ENCODE measurements at places on chromosomes 5 and 9.

GRCh38 chr5:36755920-36756488 lies 120.6 kb upstream of the NIPBL start:
- no peak for DNase-seq

- no peak for DNase-seq
Observed at GRCh38 chr5:135013445-135013844, 20.6 kb downstream of the PITX1 start.

GRCh38 chr9:36738318-36738976 lies 165.8 kb downstream of the MELK start:
- DNase-seq = no peak

DNA sequence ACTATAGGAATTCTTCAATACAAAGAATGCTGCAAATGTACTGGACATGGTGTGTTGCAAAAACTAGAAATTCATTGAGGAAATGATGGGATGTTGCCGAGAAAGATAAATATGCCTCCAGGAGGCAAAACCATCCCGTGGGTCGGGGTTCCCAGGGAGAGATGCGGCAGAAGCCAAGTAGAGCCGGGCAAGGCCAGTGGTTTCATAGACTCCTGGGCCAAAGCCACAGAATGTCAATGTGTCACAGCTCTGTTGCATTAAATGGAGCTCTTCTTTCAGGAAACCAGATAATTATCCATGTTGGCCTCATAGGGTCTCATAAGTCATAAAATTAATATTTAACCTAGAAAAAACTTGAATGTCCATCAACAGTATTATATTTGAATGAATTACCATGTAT lies 419.5 kb upstream of the CDH10 start:
- DNase-seq = no peak

- no peak for DNase-seq
Observed at GRCh38 chr5:125197321-125197720, 450.9 kb upstream of the ZNF608 start.

DNA sequence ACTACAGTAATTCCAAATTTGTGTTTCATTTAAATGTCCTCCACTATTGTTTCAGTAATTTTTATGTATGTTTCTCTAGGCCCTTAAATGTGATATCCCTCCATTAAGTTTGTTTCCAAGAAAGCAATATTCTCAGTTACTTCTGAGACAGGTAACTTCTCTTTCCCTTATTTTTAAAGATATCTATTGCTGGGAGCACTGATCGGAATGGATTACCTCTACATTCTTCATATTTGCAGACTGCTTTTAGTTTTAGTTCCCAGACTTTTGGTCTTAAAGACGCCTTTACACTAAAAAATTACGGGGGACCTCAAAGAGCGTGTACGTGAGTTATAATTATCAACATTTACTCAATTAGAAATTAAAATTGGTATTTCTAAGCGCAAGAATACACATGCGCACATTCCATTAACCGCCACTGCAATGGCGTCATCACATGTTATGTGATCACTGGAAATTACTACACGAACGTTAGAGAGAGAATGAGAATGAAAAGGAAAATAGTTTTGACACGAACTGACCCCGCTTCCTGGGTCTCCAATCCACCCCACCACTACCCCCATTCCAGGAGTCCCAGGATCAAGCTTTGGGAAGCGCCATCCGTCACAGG lies 519 bp upstream of the RAD50 start:
- no peak for DNase-seq

- DNase-seq = no peak
Observed at GRCh38 chr9:114524247-114524681, 19.0 kb upstream of the WHRN start.

- DNase-seq = peak; percentile 59
Observed at GRCh38 chr9:136482046-136482792, 621 bp downstream of the SEC16A start.

- DNase-seq = no peak
Observed at GRCh38 chr9:121989010-121989409, 104.1 kb downstream of the TTLL11 start.

DNA sequence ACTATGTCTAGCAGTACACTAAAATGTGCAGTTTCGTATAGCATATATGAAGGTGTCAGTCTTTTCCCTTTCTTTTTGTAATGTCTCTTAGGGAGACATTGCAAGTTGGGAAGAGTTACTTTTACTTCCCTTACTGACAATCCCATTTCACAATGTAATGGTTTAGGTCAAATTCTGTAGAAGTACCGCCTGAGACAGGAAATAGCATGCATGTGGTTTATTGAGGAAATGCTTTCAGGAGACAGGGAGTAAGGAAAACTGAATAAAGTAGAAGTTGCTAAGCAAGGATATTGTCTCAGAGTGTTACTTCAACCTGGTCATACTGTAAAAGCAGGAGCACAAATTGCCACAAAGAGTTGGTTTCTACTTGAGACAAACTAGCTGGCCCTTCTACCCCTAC lies 32.1 kb upstream of the MSANTD3 start:
- peak; percentile 79 for DNase-seq

GRCh38 chr9:100228352-100228869 lies 124.3 kb downstream of the TEX10 start:
- DNase-seq = no peak

GRCh38 chr5:34834794-34835089 lies 4.2 kb upstream of the TTC23L start:
- no peak for DNase-seq

DNA sequence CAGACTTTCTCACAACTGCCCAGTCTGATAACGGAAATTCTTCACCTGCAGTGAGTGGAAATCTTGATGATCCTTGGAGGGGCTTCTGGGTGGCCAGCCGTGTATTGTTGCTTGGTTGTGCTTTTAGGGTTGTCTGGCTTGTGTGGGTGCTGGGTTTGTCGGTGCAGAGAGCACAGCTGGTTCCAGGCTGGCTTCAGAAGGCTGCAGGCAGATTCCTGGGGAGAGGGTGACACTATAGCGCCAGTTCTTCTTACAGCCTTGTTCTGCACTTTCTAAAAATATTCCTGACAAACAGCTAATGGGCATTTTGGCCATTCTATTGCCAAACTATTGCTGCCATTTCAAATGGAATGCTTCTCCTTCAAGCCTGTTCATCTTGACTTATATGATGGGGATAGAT lies 99.3 kb downstream of the PDZD2 start:
- DNase-seq = no peak

- DNase-seq = no peak
Observed at GRCh38 chr9:37424686-37425297, 2.3 kb downstream of the GRHPR start.

DNA sequence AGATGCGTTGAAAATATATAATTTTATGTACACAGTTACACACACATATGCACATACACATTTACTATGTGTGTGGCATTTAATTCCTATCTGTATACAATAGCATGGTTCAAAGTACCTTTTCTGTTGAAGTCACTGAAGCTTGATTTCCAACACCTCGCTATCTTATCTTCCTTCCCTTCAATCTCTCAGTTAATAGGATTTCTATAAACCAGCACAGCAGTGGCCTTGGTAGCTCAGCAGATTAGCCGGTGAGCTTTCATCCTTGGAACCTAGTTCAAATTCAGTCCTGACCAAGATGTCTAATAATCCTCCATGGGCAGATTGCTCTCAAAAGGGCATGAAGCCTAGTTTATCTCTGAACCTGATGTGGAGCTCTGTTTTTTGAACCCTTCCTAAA lies 2389.5 kb downstream of the MAT2B start:
- no peak for DNase-seq

Data from inflammatory macrophage treated with lipopolysaccharide for 4 hours (primary cell).